ENCODE measurements at places on chromosomes 1 and 21.

GRCh38 chr1:23720256-23720995, 22.8 kb upstream of the ELOA start:
- DNase-seq: no peak

DNA sequence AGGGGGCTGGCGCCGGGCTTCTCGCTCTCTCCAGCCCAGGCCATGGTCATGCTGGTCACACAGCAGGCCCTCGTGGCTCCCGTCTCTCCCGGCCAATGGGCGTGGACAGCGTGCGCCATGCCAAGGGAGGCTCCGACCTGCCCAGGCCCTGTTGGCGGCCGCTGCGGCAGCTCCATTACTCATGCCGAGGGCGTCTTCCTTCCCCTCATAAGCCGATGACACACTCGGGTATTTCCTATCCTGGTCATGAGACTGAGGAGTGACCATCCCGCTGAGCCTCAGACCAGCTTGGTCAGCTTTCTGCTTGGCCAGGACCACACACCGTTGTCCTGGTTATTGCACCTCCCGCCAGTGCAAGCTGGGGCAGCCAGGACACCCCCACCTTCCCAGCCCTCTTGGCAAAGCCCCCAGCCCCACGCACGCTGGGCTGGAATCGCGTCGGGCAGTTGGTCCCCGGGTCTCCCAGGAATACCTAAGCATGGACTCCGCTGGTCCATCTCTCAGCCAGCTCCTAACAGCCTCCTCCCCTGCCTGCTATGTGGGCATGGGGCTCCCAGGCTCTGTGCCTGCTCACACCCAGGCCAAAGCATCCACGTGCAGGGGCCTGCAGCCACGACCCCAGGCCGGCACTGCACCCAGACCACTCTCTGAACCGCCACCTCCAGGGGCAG, 49.8 kb downstream of the ARHGEF16 start:
- no peak for DNase-seq

GRCh38 chr1:110875216-110875731, 2.3 kb downstream of the CD53 start:
- peak; percentile 25 for DNase-seq

DNA sequence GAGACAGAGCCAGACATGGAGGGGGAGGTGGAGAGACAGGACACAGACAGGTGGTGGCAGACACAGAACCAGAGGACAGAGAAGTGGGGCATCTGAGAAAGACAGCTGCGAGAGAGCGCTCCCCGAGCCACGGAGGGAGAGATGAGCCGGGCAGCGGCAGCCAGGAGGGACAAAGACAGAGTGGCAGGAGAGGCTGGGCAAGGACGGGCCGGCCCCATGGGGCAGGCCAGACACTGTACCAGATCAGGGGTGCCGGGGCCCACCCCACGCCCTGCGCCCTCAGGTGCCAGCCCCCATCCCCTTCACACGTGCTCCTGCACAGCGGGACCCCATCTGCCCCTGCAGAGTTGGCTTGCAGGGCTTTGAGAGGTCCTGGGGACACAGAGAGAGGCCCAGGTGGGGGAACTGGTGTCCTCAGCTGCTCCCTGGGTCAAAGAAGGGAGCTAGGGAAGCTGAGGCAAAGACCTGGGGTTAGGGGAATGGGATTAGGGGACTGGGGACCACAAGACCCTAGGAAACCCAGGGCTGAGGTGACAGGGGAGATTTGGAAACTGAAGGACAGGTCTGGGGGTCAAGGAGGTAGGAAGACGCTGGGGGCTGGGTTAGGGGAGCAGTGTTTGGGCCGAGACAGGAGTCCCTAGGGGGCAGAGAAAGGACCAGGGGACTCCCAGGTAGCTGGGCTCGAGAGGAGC, 643 bp downstream of the FNDC5 start:
- no peak for DNase-seq

- no peak for DNase-seq
These were observed 1.4 kb downstream of the ORC1 start for GRCh38 chr1:52402860-52403240.
